Activated CD4-positive, alpha-beta T cell treated with anti-CD3 and anti-CD28 coated beads, Interleukin-2, amount 50 U/mL, for 24 hours (primary cell): ENCODE measurements at places on chromosomes 1 and 21.
A peak's percentile ranks its signal among the peaks of the same experiment; 100 is the strongest.

DNA sequence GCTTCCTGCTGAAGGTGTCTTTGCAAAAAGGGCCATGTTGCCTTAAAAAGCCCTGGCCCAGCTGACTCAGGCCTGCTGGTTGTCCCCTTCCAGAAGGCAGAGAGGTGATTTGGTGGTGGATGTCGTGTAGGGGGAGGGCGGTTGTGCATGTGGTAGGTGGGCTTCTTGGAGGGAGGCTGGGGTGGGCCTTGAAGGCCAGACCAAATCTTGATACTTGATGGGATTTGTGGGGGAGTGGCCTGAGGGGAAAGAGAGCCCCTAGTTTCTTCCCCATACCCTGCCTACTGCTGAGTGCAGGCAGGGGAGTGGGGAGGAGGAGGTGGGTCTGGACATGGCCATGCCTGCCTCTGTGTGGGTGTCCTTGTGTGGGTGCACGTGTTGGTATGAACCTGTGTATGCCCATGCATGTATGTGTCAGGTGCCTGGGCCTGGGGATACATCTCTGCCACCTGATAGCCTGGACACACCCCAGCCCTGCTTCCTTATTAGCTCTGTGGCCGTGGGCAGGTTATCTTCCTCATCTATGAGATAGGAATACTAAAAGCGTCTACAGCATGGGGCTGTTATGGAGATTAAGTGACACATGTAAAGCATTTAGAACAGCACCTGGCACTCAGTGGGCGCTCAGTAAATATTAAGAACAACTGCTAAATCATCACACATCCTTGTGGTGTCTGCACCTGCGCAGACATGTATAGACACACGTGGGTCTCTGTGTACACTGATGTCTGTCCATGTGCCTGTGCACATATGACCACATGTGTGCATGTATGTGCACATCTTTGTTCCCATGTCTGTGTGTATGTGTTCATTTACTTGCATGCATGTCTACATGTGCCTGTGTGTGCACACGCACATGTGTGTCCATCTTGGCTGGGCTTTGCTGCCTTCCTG is 17.0 kb downstream of the FAM151A start:
- DNase-seq = no peak

- no peak for DNase-seq
Measured at GRCh38 chr1:93596329-93597089, 85.1 kb downstream of the BCAR3 start.

DNA sequence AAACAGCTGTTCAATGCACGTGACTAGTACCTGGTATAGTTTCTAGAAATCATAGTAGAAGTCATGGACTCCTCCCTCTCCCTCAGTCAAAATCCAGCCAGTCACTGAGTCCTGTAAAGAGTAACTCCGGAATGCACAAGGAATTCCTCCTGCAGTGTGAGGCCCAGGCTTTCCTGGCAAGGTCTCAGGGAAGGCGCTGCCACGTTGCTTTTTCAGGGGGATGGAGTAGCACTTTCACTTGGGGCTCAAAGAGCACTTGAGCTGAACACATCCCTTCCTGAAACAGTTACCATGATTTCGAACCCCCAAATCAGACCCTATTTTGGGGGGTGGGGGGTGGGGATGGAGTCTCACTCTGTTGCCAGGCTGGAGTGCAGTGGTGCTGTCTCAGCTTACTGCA is 26.4 kb upstream of the LRRC8D start:
- DNase-seq = no peak

DNA sequence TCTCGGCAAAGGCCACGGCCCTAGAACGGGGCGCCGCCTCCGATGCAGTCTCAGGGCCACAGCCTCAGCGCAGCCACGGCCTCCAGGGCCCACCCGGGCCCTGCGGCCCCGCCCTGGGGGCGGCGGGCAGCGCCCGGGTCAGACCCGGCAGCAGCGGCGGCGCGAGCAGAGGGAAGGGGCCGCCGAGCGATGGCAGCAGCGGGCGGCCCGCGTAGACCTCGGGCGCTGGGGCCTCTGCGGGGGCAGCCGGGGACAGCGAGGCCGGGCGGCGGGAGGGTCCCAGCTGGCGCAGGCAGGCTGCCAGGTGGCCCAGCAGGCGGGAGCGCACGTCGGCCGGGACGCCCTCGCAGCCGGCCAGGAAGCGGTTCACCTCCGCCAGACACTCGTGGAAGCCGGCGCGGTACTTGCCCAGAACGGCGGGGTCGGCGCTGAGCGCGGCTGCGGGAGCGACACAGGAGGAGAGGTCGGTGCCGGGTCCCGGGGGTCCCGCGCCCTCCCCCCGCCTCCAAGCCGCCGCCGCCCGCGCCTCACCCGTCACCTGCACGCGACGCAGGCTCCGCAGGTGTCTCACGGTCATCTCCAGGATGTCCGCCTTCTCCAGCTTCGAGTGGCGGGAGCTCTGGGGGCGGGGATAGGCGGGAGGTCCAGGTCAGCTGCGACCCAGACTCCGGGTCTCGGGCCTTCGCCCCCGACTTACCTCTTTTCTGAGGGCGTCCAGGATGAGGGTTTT is 737 bp downstream of the HES4 start:
- DNase-seq = no peak

- DNase-seq = no peak
Measured at GRCh38 chr1:17775796-17776195, 20.7 kb downstream of the ACTL8 start.

DNA sequence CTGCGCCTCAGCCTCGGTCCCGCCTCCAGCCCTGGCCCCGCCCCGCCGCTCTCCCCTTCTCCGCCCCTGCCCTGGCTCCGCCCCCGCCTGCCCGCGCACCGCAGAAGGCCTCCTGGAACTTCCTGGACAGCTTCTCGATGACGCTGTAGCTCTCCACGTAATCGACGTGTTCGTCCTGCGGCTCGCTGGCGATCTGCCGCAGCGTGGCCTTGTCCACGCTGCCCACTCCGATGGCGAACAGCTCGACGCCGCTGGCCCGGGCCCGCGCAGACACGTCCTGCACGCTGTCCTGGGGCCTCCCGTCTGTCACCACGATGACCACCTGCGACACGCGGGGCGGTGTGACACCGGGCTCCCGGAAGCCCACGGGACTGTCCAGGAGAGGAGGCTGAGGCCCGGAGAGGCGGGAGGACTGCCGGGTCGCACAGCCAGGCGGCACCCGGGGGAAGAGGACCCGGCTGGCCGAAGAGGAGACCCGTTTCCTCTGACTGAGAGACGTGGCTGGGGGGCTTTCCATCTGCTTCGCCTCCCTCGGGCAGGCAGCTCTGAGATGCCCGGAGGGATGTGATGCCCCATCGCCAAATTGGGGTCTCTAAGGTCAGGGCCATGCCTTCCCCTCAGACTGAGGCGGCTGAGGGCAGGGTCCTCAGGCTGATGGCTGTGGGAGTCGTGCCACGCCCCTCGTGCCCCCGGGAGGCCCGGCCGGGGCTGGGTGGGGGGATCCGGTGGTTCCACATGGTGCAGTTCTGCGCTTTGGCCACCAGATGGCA is 4.6 kb downstream of the MATN1 start:
- peak; percentile 80 for DNase-seq

DNA sequence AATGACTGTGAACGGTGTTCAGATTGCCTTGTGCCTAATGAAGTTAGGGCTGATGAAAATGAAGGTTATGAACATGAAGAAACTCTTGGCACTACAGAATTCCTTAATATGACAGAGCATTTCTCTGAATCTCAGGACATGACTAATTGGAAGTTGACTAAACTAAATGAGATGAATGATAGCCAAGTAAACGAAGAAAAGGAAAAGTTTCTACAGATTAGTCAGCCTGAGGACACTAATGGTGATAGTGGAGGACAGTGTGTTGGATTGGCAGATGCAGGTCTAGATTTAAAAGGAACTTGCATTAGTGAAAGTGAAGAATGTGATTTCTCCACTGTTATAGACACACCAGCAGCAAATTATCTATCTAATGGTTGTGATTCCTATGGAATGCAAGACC is 96.6 kb downstream of the ZFYVE9 start:
- DNase-seq = no peak

DNA sequence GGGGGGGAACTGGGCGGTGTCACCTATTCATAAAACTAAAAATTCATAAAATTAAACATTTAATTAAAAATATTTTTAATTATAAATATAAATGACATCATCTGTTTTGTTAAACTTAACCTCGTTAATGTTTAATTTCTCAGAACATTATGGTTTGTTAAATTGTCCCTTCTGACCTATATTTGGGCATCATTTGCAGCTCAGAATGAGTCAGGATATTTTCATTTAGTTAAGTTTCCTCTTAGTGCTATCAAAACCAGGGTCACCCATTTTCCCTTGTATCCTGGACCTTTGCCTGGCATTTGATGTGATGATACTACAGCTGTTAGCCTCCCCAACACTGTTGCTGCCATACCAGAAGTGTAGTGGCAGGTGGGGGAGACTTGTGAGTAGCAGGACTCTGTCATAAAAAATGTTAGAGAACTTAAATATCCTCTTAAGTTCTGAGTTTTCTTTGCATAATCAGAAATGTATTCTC is 30.3 kb downstream of the TSNAX start:
- DNase-seq = no peak

DNA sequence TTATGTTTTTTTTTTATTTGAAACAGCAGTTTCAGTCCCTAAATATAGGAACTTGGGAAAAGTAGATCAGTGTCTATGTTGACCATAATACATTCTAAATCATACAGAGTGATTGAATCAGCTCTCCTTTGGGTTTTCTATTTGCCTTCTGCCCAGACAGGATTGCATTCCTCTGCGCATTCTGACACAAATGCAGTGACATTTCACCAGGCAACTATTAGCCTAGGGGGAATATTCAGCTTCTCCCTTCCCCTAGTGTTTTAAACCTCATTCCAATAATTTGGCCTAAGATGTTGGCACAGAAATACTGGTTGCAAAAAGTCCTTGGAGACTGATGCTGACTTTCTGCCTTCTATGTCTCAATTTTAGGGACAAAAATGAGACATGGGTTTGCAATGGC is 172.8 kb downstream of the PTGER3 start:
- no peak for DNase-seq

GRCh38 chr1:107536266-107536665 is 395.4 kb downstream of the NTNG1 start:
- DNase-seq = no peak

GRCh38 chr1:79193211-79194079 is 186.9 kb upstream of the ADGRL4 start:
- DNase-seq = no peak

- no peak for DNase-seq
Measured at GRCh38 chr1:151935154-151935553, 25.8 kb upstream of the THEM4 start.

- no peak for DNase-seq
Measured at GRCh38 chr1:208256556-208256955, 12.4 kb upstream of the PLXNA2 start.

DNA sequence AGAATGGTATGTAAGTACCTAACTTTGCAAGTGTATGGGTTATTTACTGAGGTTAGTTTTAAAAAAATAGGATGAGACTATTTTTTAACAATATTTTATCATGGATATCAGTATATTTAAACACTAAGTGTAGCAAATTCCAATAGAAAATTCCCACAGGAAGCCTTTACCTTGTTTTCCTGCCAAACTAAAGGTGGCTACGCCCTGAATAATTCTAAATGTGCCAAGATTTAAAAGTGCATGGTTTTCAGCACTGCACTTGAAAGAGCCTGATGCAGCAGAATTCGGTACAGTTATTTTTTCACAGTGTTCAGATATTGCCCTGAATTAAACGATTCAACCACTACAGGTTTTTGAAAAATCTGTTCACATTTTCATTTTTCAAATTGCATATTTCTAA is 1622.8 kb upstream of the B3GALT2 start:
- no peak for DNase-seq

DNA sequence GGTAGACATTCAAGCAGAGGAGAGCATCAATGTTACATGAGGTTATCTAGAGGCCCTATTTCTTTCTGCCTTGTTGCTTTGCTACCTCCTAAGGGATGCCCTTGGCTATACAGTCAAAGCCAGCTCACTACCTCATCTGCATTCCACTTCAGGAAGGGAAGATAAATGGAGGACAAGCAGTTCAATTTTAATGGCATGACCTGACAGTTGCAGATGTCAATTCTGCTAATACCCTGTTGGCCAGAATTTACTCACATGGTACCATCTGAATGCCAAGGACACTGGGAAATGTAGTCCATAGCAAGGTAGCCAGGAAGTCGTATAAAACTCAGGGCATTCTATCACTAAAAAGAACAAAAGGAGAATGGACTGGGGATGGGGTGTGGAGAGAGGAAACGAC is 31.5 kb downstream of the PALMD start:
- DNase-seq = no peak

- DNase-seq = no peak
Measured at GRCh38 chr1:15323989-15324868, 77.2 kb downstream of the FHAD1 start.

- no peak for DNase-seq
Measured at GRCh38 chr1:22210636-22211035, 67.7 kb upstream of the WNT4 start.

GRCh38 chr1:145792484-145792883 is 31.4 kb downstream of the RNF115 start:
- DNase-seq = no peak

GRCh38 chr1:32470431-32470830 is 5.6 kb downstream of the ZBTB8B start:
- no peak for DNase-seq
